ENCODE measurements at places on chromosomes 2 and 18.

DNA sequence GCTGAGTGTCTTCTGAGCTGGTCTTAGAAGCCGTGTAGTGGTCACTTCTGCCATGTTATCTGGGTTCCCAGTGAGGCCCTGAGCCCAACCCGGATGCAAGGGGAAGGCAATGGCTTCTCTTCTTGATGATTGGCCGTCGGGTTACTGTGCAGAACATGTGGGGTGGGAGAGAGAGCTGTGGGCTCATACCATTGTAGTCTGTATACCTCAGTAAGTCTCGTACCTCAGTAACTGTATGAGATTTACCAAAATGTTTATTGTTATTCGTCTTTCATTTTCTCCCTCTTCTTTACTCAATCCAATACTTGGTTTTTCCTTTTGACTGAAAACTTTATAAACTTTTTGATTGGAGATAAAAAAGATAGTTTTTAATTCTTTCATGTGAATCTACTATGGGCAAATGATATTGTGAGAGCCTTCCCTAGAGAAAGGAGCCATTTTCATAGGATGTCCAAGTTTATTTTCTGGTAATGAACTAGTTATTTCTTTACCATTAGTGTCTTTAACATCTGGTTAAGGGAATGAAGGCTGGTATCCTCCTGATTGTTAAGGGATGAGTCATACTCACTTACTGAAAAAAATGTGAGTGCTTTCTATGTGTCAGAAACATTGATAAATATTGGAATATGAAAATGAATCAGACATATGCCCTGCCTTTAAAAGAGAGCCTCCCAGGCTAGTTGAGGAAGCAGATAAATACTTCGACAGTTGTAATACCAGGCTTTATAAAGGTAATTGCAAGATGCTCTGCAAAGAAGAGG, 129.9 kb downstream of the PRPF40A start:
- DNase-seq: no peak

- no peak for DNase-seq
Observed at GRCh38 chr2:189142893-189143759, 36.4 kb downstream of the COL5A2 start.

GRCh38 chr2:58341047-58341446, 99.9 kb upstream of the FANCL start:
- no peak for DNase-seq

- no peak for DNase-seq
Observed at GRCh38 chr2:237882510-237883481, 23.4 kb downstream of the RAMP1 start.

DNA sequence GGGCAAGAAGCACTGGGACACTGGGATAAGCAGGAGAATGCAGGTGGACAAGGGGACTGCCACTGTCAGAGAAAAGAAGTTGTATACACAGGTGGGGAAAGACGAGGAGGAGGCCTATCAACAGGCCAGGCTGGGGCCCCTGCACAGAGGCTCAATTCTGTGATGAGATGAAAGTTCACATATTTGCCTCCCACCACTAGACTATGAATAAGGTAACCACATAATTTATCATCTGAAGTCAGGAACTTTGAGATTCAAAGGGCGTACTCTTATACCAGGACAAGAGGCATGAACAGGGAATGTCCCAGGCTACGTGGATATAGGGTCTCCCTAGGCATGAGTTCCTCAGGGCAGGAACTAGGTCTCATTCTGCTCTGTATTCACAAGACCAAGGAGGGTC, 34.2 kb downstream of the RNU4ATAC start:
- DNase-seq: no peak

GRCh38 chr2:132859590-132859989, 189.6 kb upstream of the LYPD1 start:
- DNase-seq: no peak
